ENCODE measurements at places on chromosomes 1 and 21.

GRCh38 chr1:84988588-84988987, 8.3 kb downstream of the MCOLN2 start:
- no peak for DNase-seq

GRCh38 chr1:8016210-8016894, 9.8 kb downstream of the ERRFI1 start:
- no peak for DNase-seq

DNA sequence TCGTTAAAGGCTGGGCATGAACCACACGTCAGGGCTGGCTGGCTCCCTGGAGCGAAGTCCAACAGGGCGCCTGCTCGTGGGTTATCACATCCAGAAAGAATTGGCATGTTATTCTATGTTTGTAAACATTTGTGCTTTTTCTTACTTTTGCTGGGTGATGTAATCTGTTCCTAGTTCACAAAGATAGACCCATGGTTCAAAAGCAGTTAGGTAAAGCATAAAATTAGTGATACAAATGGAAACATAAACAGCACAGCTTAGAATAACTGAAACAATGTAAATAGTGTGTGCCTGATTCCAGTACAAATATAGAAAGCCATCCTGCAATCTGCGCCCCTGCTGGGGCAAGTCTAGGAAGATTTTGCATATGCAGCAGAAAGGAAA, 184.0 kb upstream of the C1orf174 start:
- DNase-seq: no peak

DNA sequence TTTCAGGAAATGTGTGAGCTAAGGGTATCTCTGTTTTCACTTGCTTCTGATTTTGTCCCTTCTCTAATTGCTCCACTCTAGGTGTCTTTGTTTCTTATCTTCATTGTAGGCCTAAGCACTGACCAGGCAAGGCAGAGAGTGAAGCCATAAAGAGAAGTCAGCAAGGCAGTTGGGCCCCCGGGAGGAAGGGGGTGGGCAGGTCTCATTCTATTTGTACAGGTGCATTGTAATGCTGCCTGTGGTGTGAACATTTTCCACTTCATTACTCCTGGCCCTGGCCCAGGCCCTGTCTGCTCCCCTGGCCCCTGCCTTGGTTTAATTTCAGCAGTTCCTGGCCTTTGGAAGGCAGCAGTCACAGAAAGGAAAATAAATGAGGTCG, 86.4 kb upstream of the JUN start:
- no peak for DNase-seq

DNA sequence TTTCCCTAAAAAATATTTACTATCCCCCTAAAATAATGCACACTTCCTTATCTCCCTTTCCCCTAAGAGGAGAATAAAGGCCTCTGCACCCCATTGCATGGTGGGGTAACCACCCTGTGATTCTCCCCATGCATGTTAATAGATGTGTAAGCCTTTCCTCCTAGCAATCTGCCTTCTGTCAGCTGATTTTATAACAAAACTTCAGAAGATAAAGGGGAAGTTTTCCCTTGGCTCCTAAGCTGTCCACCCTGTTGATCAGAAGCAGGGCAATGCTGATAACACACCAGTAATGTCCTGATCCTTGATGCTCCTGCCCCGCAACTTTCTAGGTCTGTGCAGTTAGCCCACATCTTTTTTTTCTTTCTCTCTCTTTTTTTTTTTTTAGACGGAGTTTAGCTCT, 11.4 kb upstream of the RNF187 start:
- DNase-seq: no peak

DNA sequence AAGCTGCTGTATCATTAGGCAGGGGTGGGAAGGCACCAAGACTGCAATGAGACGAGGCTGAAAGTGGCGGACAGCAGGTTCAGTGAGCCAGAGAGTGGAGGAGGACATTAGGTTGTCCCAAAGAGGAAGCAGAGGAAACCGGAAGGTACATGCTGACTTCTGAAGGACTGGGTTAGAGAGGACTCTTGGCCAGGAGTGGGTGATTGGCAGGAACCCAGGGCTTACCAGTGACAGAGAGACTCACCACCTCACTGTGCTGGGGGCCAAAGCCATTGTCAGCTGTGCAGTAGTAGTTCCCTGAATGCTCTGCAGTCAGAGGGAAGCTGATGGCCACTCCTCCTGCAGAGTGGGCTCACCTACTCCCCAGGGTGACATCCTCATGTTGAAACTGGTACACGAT, 41.9 kb upstream of the FCRL4 start:
- DNase-seq: no peak

GRCh38 chr1:191043066-191043465, 565.4 kb upstream of the BRINP3 start:
- no peak for DNase-seq

DNA sequence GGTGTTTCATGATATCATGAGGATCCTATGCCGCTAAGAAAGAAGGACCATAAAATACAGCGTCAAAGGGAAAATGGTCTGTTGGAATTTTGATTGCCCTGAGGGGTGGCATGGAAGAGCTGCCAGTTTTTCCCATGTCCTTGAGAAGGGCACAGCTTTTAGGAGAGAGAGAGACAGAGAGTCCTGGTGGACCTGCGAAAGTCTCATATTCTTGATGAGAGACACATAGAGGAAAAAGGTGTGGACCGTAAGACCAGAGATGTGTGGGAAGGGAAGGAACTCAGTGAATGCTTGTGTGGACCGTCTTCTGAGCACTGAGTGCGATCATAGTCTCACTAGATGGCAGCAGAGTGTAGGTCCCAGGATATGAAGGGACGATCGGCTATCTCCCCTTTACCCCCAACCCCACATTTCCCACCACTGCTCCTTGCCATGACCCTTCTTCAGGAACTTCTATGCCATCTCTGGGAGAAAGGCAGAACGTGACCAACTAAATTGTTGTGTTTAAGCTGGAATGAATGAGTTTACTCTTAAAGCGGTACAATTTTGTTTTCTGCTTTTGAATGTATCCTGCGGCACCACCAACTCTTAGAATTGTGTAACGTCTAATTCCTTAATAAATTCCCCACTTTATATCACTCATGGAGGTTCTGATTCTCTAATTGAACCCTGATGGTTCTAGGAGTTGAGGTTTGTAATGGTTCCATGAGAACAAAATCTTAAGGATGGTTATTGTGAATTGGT, 117.7 kb downstream of the CTH start:
- DNase-seq: no peak

GRCh38 chr1:26364956-26365355, 7.6 kb downstream of the ZNF683 start:
- DNase-seq: no peak

DNA sequence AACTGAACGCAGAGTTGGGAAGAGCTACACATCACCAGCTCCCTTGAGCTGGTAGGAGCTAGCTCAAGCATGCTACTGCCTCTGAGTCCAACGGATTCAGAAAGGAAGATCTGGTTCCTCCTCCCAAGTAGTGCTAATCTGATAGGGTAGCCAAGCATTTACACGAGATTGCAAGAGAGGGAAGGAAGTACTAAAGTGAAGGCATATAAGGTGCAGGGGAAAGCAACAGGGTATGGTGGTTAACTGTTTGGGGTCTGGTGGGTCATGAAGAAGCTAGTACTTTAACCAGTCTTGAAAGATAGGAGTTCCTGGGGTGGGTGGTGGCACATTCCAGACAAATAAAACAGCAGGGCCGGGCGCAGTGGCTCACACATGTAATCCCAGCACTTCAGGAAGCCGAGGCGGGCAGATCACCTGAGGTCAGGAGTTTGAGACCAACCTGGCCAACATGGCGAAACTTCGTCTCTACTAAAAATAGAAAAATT, 20.2 kb upstream of the ZNF436 start:
- no peak for DNase-seq

- DNase-seq: no peak
These were observed 16.3 kb downstream of the ATG4C start for GRCh38 chr1:62800281-62800680.

DNA sequence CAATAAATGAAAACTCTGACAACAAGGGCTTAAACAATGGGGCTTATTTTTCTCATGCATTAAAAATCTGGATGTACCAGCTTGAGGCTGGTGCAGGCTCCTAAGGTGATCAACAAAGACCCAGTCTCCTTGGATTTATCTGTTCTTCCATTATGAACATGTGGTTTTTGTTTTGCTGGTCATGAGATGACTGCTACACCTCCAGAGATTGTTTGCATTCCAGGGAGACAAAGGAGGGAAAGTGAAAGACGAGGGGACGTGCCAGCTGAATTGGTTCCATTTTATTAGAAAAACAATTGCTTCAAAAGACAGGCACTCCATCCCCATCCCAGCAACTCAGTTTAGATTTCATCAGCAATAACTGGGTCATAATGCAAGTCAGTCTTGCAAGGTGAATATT, 90.9 kb upstream of the KCNK1 start:
- no peak for DNase-seq

- DNase-seq: no peak
These were observed 12.2 kb upstream of the S100A7A start for GRCh38 chr1:153404086-153404635.

- no peak for DNase-seq
These were observed 47.0 kb upstream of the BACE2 start for GRCh38 chr21:41120997-41121396.

DNA sequence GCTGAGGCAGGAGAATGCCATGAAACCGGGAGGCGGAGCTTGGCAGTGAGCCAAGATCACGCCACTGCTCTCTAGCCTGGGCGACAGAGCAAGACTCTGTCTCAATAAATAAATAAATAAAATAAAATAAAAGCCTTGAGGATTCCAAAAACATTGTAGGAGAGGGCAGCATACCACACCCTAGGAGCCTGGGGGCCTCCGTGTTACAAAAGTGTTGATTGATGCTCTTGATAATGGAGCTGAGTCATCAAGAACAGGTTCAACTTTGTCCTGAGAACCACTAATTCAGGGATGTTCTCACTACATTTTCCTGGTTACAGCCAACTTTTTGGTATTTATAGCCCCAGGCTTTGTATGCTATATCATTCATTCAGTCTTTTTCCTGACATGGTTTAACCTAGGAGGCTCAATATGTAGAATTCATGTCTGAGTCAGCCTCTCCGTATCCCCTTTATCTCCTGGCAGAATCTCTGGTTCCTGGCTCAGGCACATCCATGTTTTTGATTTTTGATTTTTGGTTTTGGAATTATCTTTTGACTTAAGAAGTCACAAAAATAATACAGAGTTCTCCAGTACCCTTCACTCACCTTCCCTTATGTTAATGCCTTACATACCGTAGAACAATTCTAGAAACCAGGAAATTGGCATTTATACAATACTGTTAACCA, 69.4 kb downstream of the LRRC8D start:
- DNase-seq: no peak

DNA sequence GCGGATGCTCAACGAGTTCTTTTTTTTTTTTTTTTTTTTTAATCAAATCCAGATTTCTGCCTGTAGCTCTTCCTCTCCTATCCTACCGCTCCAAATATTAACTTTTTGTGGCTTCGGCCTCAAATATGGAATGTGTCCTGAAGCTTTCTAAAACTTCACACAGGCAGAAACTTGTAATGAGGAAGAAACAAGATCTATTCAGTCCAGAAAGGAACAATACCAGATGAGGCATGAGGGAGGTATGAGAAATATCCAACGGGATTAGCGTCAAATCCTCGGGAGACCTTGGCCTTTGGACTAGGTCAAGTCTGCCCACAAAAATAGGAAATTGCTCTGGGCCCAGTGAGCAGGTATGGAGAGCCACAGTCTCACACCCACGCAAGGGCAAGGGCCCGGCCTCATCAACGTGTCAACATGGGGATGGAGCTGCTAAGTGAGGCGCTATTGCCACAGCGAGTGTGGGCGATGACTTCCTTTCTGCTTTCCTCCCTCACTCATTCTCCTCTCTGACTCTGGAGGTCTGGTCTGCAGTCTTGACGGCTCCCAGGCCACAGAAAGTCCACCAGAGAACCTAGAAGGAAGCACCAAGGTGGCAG, 66.6 kb downstream of the BCAR3 start:
- no peak for DNase-seq

DNA sequence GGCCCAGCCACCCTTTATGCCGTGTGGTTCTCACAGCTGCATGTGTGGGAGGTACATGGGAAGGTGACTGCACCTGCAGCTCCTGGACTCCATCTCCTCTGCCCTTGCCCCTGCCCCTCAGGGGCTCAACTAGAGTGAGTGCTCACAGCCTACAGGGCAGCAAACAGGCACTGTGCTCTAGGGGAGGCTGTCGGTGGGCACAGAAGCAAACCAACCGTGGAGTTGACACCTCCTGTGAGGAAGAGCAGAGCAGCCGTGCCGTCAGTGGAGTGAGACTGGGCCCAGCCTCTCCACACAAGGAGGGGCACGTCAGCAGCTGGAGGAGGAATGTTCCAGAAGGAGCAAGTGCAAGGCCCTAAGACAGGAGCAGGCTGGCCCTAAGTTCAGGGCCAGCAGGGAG, 32.7 kb downstream of the BMP8A start:
- no peak for DNase-seq

- DNase-seq: no peak
These were observed 318.8 kb upstream of the ZRANB2 start for GRCh38 chr1:71399594-71399993.

DNA sequence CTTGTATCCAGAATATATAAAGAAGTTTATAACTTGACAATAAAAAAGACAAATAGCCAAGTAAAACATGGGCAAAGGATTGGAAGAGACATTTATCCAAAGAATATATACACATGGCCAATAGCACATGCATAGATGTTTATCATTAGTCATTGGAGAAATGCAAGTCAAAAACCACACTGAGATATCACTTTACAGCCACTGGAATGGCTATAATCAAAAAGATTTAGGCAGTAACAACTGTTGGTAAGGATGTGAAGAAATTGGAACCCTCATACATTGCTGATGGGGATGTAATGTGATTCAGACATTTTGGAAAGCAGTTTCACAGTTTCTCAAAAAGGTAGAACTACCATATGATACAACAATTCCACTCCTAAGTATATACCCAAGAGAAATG, 51.1 kb downstream of the SLC44A5 start:
- no peak for DNase-seq

DNA sequence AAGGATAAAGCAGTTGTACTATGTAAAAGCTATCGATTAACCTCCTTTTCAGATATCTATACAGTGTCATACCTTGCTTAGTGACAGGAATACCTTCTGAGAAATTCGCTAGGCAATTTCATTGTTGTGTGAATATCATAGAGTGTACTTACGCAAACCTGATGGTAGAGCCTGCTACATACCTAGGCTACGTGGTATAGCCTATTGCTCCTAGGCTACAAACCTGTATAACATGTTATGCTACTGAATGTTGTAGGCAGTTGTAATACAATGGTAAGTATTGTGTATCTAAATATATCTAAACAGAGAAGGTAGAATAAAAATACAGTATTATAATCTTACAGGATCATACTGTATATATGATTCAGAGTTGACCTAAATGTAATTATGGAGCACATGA, 26.5 kb downstream of the FLVCR1 start:
- no peak for DNase-seq

GRCh38 chr1:6638226-6638625, 13.6 kb downstream of the THAP3 start:
- no peak for DNase-seq

Data from stimulated activated CD4-positive, alpha-beta T cell treated with anti-CD3 and anti-CD28 coated beads, Interleukin-15, amount 100 ng/mL, for 1 hour (primary cell).